ENCODE measurements at places on chromosomes 5 and 9.

DNA sequence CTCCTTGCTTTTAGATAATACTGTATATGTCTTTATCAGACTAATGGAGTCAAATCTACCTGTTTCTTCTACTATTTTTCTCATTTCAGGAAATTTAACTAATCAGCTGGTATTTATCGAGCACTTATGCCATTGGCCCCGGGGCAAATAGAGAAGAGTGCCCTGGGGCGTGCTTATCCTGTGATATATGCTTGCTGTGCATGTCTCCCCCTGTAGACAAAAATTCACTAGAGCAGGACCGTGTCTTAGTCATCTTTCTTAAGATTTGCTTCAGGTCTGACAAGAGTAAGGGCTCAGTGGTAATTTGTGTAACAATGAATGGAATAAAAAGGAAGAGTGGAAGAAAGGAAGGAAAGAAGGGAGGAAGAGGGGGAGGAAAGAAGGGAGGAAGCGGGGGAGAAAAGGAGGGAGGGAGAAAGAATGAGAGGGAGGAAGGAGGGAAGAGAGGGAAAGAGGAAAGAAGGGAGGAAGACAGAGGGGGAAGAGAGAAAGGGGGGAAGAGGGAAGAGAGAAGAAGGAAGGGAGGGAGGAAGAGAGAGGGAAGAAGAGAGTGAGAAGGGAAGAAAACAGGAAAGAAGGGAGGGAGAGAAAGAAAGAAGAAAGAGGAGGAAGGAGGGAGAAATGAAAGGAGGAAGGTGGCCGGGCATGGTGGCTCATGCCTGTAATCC lies 295.7 kb upstream of the PANK3 start:
- DNase-seq, result no peak

DNA sequence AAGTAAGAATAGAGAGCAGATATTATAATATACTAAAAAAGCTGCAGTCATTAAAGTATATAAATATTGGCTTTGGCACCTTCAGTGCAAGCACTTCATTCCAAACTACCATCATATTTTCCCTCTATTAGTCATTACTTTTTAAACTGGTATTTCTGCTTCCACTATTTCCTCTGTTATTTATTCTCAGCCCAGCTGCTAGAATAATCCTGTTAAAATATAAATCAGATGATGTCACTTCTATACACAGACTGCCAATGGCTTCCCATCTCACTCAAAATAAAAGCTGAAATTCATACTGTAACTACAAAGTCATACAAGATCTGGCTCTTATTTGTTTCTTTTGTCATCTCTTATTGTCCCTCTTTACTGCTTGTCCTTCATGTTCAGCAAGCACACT lies 432.9 kb downstream of the TLE4 start:
- no peak for DNase-seq

GRCh38 chr9:134551176-134551575 lies 90.4 kb upstream of the COL5A1 start:
- DNase-seq, result no peak

GRCh38 chr9:15927161-15927560 lies 374.3 kb downstream of the CCDC171 start:
- no peak for DNase-seq

DNA sequence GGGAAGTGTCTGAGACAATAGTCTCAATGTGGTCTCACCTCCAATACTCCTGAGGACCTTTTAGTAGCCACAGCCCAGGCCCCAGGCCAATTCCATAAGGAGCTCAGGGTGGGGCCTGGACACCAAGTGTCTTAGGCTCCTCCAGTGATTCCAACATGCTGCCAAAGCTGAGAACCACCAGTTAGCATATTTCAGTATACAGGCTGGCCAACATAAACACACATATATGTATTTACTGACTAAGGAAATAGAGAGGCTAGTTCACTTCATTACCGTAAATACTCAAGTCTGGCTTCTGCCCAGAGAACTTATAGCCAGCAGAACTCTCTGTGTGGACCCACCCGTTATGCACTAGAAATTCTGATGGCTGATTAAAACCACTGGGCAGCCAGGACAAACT lies 24.1 kb downstream of the S1PR3 start:
- DNase-seq, result no peak

DNA sequence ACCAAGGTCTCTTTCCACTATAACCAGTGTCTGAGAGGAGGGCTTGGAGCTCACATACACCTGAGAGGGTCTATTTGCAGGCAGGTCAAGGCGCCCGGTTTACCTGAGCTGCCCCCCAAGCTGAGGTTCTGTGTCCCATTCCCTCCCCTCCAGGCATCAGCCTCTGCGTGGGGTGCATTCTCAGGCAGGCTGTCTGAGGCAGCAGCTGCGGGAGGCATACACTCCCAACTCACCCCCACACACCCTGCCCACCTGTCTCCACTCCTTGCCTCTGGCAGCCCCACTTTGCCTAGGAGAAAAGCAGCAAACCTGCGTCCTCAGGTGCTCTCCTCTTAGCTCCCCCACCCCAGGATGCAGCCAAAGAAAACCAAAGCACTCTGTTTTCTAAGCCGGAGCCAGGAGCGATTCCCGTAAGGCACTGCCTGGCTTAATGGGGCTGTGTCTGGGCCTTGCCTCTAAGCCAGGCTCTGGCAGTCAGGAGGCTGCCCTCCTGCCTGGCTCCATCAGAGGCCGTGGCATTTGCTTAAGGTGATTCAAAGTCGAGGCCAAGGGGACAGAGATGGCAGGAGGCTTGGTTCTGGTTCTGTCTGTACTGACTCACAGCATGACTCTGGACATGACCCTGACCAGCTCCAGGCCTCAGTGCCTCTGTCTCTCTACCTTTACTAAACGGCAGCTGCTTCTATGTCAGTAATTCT lies 139.2 kb upstream of the TRIM32 start:
- DNase-seq, result peak; percentile 53

GRCh38 chr9:126705767-126706697 lies 92.3 kb downstream of the LMX1B start:
- DNase-seq, result peak; percentile 76
